ENCODE measurements at places on chromosomes 2 and 18.

DNA sequence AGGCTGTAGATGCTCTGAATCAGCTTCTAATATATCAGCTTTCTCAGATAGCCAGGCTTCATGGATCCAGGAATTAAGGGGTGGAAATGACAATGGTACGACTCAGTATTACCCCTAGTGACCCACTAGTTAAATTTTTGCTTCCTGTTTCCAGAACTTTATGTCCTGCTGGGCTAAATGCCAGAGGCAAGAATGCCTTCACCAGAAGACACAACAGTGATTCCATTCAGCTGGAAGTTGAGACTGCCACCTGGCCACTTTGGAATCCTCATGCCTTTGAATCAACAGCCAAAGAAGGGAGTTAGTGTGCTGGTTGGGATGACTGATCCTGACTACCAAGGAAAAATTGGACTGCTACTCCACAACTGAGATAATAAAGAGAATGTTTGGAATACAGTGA is 239.1 kb downstream of the ASXL3 start:
- no peak for DNase-seq

DNA sequence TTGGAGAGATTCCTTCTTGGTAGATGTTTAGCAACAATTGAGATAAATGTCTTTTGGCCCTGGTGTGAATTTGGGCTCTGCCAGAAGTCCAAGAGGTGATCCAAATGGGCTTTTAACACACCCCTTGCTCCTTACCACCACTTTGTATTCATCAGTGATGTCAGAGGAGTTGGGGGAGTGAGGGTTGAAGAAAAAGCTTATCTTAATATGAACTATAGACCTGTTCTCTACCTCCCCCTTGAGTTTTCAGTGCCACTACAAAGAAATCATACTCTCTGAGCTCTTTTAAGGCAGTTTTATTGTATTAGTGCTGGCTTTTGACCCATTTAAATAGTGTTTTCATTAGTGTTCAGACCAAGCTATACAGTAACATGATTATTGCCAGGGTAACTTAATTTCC is 229.1 kb downstream of the PHLPP1 start:
- no peak for DNase-seq

GRCh38 chr18:297936-298335 is 30.1 kb upstream of the THOC1 start:
- DNase-seq: no peak

- DNase-seq: no peak
Observed at GRCh38 chr2:230823264-230823964, 41.3 kb upstream of the ITM2C start.

DNA sequence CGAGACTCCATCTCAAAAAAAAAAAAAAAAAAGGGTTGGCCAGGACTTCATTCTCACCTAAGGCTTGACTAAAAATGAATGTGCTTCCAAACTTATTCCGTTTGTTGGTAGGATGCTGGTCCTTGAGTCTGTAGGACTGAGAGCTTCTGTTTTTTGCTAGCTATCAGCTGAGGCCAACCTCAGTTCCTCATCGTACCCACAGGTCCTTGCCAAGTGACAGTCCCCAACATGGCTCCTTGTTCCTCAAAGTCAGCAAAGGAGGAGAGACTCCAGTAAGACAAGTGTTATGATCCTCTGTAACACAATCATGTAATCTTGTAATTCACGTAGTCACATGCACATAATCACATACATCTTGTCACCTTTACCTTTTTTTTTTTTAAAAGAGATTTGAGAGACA is 37.0 kb downstream of the HAUS1 start:
- DNase-seq: no peak

- no peak for DNase-seq
Observed at GRCh38 chr2:201685156-201685555, 13.3 kb downstream of the MPP4 start.

GRCh38 chr2:16395601-16396000 is 270.0 kb downstream of the CYRIA start:
- DNase-seq: no peak

- no peak for DNase-seq
Observed at GRCh38 chr18:23177433-23178072, 42.3 kb downstream of the CABLES1 start.

GRCh38 chr2:213068676-213069359 is 82.6 kb downstream of the IKZF2 start:
- no peak for DNase-seq

GRCh38 chr2:128726911-128727310 is 408.2 kb upstream of the HS6ST1 start:
- DNase-seq: no peak

DNA sequence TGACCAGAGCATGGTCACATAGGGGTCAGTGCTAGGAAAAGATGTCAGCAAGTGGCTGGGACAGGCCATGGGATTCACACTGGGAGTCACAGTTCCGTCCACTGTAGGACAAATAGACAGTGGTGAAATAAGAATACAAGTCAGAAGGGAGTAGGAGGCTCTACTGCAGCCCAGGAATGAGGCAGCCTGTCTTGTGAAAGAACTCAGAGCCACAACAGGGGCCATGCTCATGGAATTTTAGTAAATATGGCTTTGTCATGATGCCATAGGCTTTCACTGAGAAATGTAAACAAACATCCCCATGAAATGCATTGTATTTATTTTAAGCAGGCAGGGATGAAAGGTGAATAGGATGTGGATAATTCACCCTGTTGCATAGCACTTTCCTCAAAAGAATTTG is 504.3 kb downstream of the SOX11 start:
- no peak for DNase-seq

GRCh38 chr2:86038291-86039081 is 67.2 kb downstream of the POLR1A start:
- DNase-seq: no peak

DNA sequence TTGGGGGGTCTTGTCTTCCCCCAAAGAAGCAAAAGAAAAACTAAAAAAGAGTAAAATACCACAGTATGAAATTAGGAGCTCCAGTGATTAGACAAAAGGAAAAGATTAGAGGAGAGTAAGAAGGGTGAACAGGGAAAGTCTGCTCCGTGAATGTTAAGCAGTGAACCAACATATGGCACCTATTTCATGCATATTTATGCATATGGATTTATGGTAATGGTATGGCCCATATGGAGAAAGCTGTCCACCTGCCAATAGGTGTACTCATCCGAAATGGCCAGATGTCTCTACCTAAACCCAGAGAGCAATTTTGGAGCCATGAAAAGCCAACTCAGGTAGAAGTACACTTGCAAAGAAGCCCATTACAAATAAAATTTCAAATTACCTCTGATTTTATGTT is 404.0 kb upstream of the RAB6C start:
- DNase-seq: no peak

DNA sequence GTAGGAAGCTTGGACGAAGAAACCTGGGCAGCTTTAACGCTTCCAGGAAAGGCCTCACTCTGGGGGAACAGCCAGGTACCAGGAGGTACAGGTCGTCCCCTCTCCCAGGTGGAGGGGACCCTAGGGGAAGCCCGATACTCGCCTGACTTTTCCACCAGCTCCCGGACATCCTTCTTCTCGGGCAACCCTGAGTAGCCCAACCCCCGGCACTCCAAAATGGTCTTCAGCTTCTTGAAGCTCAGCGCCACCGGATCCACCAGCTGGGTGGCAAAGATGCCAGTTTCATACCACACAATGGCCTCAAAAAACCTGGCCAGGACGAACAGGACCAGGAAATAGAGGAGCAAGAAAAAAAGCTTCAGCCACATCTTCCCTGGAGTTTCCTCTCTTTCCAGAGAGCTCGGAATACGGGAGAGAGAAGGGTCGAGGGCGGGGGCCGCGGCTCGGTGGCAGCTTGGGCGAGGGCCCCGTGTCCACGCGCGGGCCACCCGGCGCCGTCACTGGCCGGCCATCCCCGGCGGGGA is 1.1 kb downstream of the RNF103 start:
- DNase-seq: no peak

- no peak for DNase-seq
Observed at GRCh38 chr2:207791579-207792243, 22.0 kb upstream of the FZD5 start.

DNA sequence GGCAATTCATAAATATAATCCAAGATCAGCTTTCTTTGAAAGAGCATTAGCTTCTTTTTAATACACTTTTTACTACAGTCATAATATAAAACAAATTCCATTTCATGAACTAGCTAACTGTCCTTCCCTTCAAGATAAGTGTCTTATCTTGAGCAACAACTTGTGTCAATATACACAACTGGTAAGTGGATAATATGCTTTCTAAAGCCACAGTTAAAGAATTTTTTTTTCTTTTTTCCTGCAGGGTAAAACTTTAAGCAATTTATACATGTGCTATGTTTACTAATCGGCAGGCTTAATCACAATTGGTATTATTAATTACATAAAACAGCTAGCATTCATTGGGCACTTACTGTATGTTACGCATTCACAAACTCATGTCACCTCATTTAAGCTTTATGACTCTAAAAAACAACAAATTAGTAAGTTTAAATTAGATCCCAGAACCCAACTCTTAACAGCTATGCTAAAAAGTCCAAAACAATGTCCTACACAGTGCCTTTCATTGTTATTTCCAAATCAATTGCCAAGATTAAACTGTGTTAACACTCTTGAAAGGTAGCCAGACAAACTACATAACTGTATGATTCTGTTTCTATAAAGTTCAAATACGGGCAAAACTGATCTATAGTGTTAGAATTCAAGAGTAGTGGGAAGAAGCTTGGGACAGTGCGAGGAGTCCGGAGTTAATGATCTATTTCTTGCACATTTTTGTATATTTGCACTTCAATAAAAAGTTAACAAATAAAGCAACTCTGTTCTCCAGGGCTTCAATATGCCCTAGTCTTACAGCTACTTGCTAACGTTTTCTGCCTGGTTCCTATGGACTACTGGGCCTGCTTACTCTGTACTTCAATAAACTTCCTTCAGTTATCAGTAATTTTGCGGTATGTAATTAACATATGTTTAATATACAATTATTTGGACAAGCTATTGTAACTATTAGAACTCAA is 6.0 kb downstream of the TXNL1 start:
- DNase-seq: no peak

DNA sequence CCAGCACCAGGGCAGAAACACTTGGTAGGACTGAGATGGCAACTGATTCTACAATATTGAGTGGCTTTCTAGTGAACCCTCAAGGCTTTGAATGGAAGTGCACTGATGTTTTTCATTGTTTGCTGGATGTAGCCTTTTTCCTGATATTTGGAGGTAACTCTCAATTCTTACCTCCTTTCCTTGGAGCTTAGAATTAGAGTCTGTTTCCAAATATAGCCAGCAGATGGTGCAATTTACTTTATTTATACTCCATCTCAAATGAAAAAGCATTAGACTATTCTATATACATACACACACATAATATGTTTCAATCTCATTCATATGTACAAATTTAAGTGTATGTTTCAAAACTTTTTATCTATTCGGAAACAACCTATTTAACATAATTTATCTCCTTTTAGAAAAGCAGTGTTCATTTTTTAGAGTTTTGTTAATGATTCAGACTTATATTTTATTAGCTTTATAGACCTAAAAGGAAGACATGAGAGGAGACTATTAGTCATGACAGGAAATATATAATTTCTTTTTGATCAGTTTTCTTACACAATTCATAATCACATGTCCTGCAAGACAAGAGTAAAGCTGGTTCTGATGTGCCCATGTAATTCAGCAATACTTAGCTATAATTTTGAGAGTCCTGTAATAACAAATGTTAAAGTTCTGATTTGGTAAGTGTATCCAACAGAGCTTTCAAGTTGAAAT is 124.8 kb downstream of the NUP35 start:
- no peak for DNase-seq

- DNase-seq: no peak
Observed at GRCh38 chr2:99880148-99880963, 262.0 kb downstream of the AFF3 start.

GRCh38 chr2:80548469-80548868 is 243.9 kb upstream of the LRRTM1 start:
- no peak for DNase-seq

DNA sequence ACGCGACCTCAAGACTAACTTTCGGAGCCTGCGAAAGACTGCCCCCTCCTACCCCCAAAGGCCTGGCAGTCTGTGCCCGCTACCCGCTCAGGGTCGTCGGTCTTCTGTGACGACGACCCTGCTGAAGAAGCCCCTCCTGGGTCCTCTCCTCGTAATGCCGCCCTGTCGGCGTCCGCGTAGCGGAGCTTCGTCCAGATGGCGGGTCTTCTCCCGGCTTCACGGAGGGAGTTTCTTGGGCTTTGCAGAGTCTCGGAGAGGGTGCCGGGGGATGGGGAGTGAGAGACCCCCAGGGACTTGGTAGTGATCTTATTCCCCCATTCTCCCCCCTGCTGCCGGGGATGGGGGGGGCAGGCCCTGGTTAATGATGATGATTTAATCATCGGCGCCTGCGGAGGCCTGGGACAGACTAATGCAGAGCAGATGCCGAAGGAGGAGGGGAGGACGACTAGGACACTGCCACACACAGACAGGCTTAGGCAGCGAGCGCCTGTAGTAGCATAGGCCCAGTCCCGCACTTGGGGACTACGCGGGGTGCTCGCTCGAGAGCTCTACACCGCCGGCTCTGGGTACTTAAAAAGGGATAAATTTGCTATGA is 528 bp upstream of the PCGF1 start:
- no peak for DNase-seq

GRCh38 chr18:2442006-2442405 is 129.3 kb downstream of the METTL4 start:
- no peak for DNase-seq

DNA sequence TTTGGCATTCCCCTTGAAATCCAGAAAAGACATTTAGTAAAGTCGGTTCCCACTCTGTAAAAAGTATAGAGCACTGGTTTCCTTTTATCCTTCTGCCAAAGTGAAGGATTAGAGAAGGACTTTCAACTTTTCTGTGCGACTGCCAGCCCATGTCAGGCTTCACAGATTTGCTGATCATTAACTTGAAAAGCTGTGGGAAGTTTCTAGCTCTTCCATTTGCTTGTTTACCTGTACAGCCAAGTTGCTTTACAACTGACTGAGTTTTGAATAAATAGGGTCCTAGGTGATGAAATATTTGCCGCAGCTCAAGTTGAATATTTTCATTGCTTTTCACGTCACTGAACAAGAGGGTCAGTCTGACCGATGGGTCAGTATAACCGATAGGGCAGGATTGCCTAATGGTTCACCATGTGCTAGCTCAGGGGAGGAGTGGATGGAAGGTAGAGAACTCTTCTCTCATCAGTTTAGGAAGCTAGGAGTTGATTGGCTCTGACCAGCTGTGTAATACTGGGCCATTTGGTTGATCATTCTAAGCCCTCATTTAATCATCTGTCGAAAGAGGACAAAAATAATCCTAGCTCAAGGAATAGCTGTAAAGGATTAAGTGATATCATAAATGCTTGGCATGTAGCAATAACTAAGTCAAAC is 30.4 kb downstream of the UPP2 start:
- DNase-seq: no peak

GRCh38 chr2:233221378-233222063 is 30.0 kb upstream of the ATG16L1 start:
- no peak for DNase-seq

GRCh38 chr2:54083445-54083844 is 32.0 kb upstream of the ACYP2 start:
- DNase-seq: no peak

- no peak for DNase-seq
Observed at GRCh38 chr2:123362671-123363440, 662.2 kb upstream of the CNTNAP5 start.

- DNase-seq: no peak
Observed at GRCh38 chr18:67001052-67001451, 397.2 kb upstream of the CDH19 start.
